ENCODE measurements at places on chromosomes 4 and X. TPM values are rescaled to one million over a fixed set of nuclear protein-coding genes. Genes with fewer than 3 reads are reported as not detected.

USP17L13 gene
- not detected for total RNA-seq

DNA sequence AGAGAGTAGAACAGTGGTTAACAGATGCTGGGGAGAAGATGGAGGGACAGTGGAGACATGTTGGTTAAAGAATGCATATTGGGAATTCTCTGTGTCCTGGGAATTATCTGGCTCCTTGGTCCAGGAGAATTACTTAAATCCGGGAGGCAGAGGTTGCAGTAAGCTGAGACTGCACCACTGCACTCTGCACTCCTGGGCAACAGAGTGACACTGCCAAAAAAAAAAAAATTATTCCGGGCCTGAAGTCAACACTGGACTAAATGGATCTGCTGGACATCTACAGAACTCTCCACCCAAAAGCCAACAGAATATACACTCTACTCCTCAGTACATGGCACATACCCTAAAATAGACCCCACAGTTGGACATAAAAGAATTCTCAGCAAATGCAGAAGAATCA, 400.0 kb upstream of the CXorf51B start:
- H3K27ac ChIP-seq = no peak overlapping the region
- no peaks in the 10 kb centered on the region for H3K36me3 ChIP-seq
- no peaks in the 10 kb centered on the region for H3K27me3 ChIP-seq
- DNase-seq = no peak

GRCh38 chrX:83759872-83760271, 101.1 kb upstream of the CYLC1 start:
- no peak for DNase-seq
- no peaks in the 10 kb centered on the region for H3K27me3 ChIP-seq
- H3K4me3 ChIP-seq = no peak overlapping the region
- H3K4me1 ChIP-seq = no peaks in the 10 kb centered on the region
- no peak overlapping the region for H3K27ac ChIP-seq

- no peak for DNase-seq
- no peaks in the 10 kb centered on the region for H3K4me1 ChIP-seq
Measured at GRCh38 chr4:11587797-11588196, 159.1 kb upstream of the HS3ST1 start.

- no peak overlapping the region for H3K4me3 ChIP-seq
- no peaks in the 10 kb centered on the region for H3K27me3 ChIP-seq
- H3K27ac ChIP-seq = no peak overlapping the region
- H3K4me1 ChIP-seq = no peaks in the 10 kb centered on the region
- no peak for DNase-seq
Measured at GRCh38 chr4:98248934-98249333, 12.2 kb upstream of the RAP1GDS1 start.

GRCh38 chrX:15749642-15750610, 11.9 kb downstream of the CA5B start:
- H3K4me1 ChIP-seq = no peaks in the 10 kb centered on the region
- H3K36me3 ChIP-seq = no peaks in the 10 kb centered on the region
- no peaks in the 10 kb centered on the region for H3K27me3 ChIP-seq
- H3K27ac ChIP-seq = no peak overlapping the region

DNA sequence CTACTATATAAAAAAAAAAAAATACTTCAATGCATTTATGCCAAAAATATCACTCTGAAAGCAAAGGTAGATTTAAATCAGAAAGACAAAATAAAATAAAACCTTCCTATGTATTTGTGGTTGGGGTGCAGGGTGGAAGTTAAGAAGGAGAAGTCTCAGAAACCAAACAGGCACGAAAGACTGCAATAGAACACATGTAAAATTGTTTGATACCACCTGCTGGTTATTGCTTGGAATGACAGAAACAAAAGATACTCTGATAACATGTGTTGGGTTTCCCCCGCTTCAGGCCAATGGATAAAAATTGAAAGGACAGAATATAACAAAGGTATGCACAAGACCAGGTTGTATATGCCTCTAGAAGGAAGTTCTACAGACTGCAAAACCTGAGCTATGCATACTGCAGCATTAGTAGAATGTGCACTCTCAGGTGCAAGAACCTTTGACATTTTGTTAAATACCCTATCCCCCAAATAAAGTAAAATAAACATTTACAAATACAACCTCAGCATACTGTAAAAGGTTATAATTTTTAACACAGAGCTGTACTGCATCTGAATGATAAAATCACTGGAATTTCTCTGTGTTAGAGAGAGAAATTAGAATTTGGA, 118.8 kb downstream of the GABRA2 start:
- DNase-seq = no peak
- no peaks in the 10 kb centered on the region for H3K27me3 ChIP-seq
- no peak overlapping the region for H3K27ac ChIP-seq
- no peaks in the 10 kb centered on the region for H3K36me3 ChIP-seq
- no peak overlapping the region for H3K4me3 ChIP-seq
- no peaks in the 10 kb centered on the region for H3K4me1 ChIP-seq

GRCh38 chr4:185265942-185266341, 56.5 kb downstream of the SNX25 start:
- no peak overlapping the region for H3K27ac ChIP-seq
- H3K4me3 ChIP-seq = no peak overlapping the region
- H3K36me3 ChIP-seq = no peaks in the 10 kb centered on the region
- no peak for DNase-seq

- no peak overlapping the region for H3K4me3 ChIP-seq
- no peaks in the 10 kb centered on the region for H3K36me3 ChIP-seq
- no peaks in the 10 kb centered on the region for H3K27me3 ChIP-seq
Measured at GRCh38 chr4:19158107-19158809, 1093.4 kb upstream of the SLIT2 start.

DNA sequence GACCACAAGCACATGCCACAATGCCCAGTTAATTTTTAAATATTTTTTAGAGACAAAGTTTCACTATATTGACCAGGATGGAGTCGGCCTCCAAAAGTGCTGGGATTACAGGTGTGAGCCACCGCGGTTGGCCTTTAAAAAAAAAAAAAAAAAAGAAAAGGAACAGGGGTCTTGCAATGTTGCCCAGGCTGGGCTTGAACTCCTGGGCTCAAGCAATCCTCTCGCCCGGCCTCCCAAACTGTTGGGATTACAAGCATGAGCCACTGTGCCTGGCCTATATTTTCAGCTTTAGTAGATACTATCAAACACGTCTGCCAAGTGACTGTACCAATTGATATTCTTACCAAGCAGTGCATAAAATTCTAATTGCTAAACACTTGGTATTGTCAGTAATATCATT, 8.8 kb downstream of the UGDH start:
- H3K27ac ChIP-seq = no peak overlapping the region
- H3K4me3 ChIP-seq = no peak overlapping the region
- DNase-seq = no peak
- H3K36me3 ChIP-seq = peaks cover 2% of the 10 kb centered on the region
- no peaks in the 10 kb centered on the region for H3K27me3 ChIP-seq

MAGEC3 gene
- not detected for total RNA-seq

FMR1NB gene
- total RNA-seq = not detected

NKX6-1 gene
- total RNA-seq = 0.45 TPM

GRCh38 chr4:26238426-26238777, 82.4 kb upstream of the RBPJ start:
- no peaks in the 10 kb centered on the region for H3K36me3 ChIP-seq
- no peak overlapping the region for H3K27ac ChIP-seq
- no peak for DNase-seq
- H3K27me3 ChIP-seq = no peaks in the 10 kb centered on the region
- H3K4me3 ChIP-seq = no peak overlapping the region

GPAT3 gene
- 1.8 TPM for total RNA-seq

DNA sequence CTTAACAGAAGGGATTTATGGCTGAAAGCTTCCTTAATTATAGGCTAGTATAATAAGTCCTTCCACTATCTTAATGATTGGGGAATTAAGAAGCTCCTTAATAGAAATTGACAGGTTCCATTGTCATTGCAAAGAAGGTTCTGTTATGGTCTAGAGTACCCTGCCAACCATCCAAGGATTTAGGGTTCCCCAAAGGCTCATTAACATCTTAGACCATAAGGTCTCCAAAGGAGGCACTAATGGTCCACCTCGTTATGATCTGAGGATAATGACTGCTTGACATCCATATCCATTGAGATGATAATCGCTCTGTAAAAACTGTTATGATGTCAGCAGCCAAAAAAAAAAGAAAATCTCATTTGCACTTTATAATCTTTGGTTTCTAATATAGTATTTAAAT, 441.6 kb downstream of the GBA3 start:
- H3K27ac ChIP-seq = no peak overlapping the region
- H3K4me1 ChIP-seq = peaks cover 3% of the 10 kb centered on the region
- H3K27me3 ChIP-seq = no peaks in the 10 kb centered on the region
- no peaks in the 10 kb centered on the region for H3K36me3 ChIP-seq

DNA sequence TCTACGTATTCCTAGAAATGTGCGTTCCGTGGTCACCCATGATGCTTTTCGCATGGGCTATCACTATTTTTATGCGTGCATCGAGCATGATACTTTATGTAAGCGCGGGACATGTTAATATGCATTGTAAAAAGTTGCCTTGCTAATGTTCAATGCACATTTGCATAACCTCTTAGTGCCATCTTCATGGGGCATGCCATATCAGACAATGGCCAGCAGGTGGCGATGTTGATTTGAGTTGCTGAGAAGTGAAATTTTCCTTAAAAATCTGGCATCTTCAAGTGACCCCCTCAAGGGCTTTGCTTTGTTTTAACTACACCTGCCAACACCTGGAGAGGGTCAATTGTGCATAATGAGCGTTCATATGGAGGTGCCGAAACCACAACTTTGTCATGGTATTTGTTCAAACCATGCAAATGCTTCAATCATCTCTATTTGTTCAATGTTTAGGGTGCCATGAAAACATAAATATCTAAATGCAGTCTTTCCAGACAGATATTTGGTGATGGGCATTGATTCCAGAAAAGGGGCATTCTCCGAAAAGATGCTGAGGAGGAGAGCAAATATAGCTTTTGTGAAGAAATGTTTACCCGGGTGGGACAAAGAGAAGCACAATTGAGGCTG, 833.9 kb upstream of the PRKX start:
- H3K36me3 ChIP-seq = no peaks in the 10 kb centered on the region
- H3K4me1 ChIP-seq = no peaks in the 10 kb centered on the region

MMAA gene
- 4.9 TPM for total RNA-seq

SYNPO2 gene
- 4.2 TPM for total RNA-seq

SSX4 gene
- total RNA-seq = 0.32 TPM

MAGEE2 gene
- not detected for total RNA-seq

GRCh38 chr4:45679411-45679810, 444.4 kb downstream of the GABRG1 start:
- no peaks in the 10 kb centered on the region for H3K4me1 ChIP-seq
- H3K27me3 ChIP-seq = no peaks in the 10 kb centered on the region
- H3K4me3 ChIP-seq = no peak overlapping the region
- H3K36me3 ChIP-seq = no peaks in the 10 kb centered on the region
- no peak overlapping the region for H3K27ac ChIP-seq
- DNase-seq = no peak

GRCh38 chr4:41749631-41750039, 1.1 kb upstream of the PHOX2B start:
- DNase-seq = no peak
- H3K4me3 ChIP-seq = no peak overlapping the region
- no peak overlapping the region for H3K27ac ChIP-seq
- H3K4me1 ChIP-seq = peaks cover 24% of the 10 kb centered on the region
- H3K27me3 ChIP-seq = peaks cover 98% of the 10 kb centered on the region
- H3K36me3 ChIP-seq = no peaks in the 10 kb centered on the region

GRCh38 chr4:162234595-162234994, 70.8 kb upstream of the FSTL5 start:
- H3K27me3 ChIP-seq = no peaks in the 10 kb centered on the region
- no peak for DNase-seq
- no peak overlapping the region for H3K4me3 ChIP-seq
- no peaks in the 10 kb centered on the region for H3K36me3 ChIP-seq

SGCB gene
- total RNA-seq = 32.2 TPM

DNA sequence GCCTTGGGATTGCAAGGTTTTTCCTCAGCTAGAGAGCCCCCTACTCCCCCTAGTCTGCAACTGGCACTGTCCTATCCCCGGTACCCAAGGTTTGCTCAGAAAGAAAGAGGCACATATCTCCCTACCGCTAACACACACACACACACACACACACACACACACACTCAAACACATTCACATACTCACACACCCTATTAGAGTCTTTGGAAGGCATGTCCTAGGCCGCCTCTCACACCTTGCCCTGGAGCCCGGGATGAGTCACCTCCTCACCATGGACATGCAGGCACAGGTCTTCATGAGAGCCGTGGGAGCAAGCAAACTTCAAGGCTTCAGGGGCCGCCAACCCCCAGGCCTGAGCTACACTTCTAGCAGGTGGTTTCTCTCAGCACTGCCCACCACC, 49.2 kb downstream of the PJA1 start:
- peaks cover 2% of the 10 kb centered on the region for H3K4me1 ChIP-seq
- no peaks in the 10 kb centered on the region for H3K36me3 ChIP-seq
- DNase-seq = no peak
- H3K27ac ChIP-seq = no peak overlapping the region
- H3K27me3 ChIP-seq = no peaks in the 10 kb centered on the region

UGT2B10 gene
- not detected for total RNA-seq

GRCh38 chr4:166174717-166175490, 301.9 kb downstream of the TLL1 start:
- DNase-seq = no peak
- no peaks in the 10 kb centered on the region for H3K36me3 ChIP-seq
- no peaks in the 10 kb centered on the region for H3K27me3 ChIP-seq
- no peak overlapping the region for H3K4me3 ChIP-seq
- no peak overlapping the region for H3K27ac ChIP-seq

GRCh38 chr4:149980941-149981340, 97.3 kb upstream of the DCLK2 start:
- no peaks in the 10 kb centered on the region for H3K27me3 ChIP-seq
- no peak overlapping the region for H3K4me3 ChIP-seq
- H3K27ac ChIP-seq = no peak overlapping the region
- no peaks in the 10 kb centered on the region for H3K36me3 ChIP-seq
- peak; percentile 64 for DNase-seq

- H3K36me3 ChIP-seq = no peaks in the 10 kb centered on the region
- no peaks in the 10 kb centered on the region for H3K4me1 ChIP-seq
- H3K27me3 ChIP-seq = no peaks in the 10 kb centered on the region
- H3K4me3 ChIP-seq = no peak overlapping the region
Measured at GRCh38 chrX:1027133-1027532, 185.3 kb downstream of the CRLF2 start.

NAP1L2 gene
- total RNA-seq = 15.8 TPM

DNA sequence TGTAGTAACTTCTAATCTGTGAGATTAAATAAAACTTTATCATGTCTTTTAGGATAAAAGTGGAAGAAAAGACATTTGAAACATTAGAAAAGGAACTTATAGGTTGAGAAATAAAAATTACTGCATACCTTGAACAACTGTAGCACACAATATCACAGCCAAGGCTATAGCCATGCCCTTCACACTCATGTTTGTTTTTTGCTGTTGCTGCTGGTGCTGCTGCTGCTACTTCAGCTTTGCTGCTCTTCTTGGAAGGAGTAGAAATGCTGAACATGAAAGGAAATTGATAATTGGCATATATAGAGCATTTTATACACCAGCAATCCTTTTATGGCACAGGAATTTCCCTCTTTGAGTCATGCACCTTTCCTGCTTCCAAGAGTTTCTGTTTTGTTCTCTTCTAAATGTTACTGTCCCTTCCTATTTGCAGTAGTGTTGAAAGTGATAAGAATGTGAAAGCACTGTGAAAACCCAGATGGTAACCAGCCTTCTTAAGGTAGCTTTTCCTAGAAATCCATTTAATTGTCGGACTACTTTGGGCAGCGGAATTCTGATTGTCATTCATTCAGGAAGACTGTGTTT, at the start of gene CXCL11:
CXCL11 (minus strand) TSS at position 272 of the 582 bp plus-strand sequence; CDS start at position 189, 83 bp downstream.
- H3K27ac ChIP-seq = no peak within 1 kb of the TSS
- no peaks in the 10 kb centered on the region for H3K36me3 ChIP-seq
- no peak within 1 kb of the TSS for H3K4me3 ChIP-seq
- no peaks in the 10 kb centered on the region for H3K27me3 ChIP-seq
- DNase-seq = no peak
